ENCODE measurements at places on chromosomes 7 and 10. TPM values are rescaled to one million over a fixed set of nuclear protein-coding genes. Genes with fewer than 3 reads are reported as not detected.

- DNase-seq = no peak
Observed at GRCh38 chr7:64998865-64999164, 7.7 kb downstream of the ERV3-1 start.

- no peak for DNase-seq
Observed at GRCh38 chr7:148983200-148984146, 44.8 kb downstream of the PDIA4 start.

- no peak for DNase-seq
Observed at GRCh38 chr7:112042631-112043030, 163.6 kb downstream of the DOCK4 start.

DNA sequence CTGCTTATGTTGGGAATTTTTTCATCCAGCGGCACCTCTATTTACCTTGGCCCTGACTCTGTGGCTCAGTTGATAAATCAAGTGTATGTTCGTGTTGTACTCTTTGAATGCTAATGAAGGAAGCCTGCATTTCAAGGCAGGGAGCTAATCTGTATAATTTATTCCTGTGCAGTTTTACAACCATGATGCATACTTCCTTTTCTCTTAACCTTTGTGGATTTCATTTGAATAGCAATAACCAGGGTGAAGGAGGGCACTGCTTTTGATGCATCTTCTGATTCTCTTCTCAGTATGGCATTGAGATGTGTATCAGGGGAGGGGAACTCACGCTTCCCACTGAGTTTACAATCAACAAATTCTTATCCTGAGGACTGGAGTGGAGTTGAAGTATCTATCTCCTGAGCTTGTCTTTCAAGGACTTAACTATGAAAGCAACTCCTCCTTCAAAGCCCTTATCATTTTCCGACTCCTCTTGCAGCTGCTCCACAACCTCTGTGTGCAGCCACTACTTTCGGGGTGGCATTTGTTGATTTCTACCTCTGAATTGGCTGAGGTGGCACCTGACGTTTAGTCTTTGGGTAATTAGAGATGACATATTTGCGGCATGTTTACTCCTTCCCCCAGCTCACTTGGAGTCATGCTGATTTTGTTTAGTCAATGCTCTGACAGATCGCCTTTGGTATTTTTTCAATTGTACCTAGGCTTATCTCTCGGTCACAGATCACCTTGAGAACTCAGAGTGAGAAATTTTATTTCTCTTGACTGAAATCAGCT, 275.2 kb downstream of the PHTF2 start:
- no peak for DNase-seq

Gene TEX47
- total RNA-seq = not detected

Gene ATOH7
- not detected for total RNA-seq

Data from right atrium auricular region (tissue), 2 donors.